GM03348 (cell line): ENCODE measurements at places on chromosomes 3 and 15.

DNA sequence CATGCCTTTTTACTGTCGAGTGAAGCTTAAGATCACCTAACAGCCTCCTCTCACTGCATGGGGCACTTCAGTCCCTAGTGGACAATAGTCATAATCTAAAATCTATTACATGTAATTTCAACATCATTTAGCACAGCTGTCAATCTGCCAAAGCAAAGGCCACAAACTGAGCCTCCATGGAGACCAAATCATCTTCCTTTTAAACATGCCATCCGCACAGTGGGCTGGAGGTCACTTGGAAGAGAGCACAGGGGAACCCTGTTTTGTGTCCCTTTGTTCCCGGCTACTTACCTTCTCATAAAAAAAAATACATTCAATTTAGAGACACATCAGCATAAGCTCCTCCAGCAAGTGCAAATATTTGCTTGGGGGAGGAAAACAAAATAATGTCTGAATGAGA lies 167.3 kb downstream of the SQOR start:
- no peak for DNase-seq

GRCh38 chr3:136840252-136840651 lies 21.3 kb downstream of the SLC35G2 start:
- no peak for DNase-seq

DNA sequence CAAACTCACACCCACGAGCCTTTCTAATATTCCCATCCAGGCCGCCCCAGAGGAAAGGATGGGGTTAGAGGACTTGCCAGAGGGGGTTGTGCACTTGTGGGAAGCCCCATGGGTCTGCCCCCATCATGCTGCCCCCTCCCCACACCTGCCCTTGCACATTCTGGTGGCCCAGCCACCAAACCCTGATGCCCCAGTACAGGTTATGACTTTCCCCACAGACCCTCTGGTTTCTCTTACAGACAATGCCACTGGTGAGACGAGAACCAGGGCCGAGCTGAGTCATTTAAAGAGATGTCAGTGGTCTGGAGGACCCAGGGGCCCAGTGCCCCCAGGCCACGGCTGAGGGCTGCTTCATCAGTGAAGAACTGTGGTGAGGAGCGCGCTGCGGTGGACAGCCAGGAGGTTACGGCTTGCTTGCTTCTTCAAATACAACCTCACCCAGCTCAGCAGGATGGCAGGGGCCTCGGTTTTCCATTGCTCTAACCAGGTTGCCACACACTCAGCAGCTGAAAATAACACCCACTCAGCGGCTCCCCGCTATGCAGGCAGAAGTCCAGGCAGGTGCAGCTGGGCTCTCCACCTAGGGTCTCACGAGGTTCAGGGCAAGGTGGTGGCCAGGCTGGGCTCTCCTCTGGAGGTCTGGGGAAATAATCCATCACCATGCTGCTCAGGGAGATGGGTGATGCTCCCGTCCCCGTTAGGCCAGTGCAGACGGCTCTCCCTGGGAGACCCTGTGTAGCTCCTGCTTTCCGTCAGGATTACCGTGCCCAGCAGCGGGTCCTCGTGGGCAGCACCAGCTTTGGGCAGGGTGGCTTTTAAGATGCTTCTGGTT lies 13.8 kb upstream of the SNRPA1 start:
- DNase-seq: no peak

DNA sequence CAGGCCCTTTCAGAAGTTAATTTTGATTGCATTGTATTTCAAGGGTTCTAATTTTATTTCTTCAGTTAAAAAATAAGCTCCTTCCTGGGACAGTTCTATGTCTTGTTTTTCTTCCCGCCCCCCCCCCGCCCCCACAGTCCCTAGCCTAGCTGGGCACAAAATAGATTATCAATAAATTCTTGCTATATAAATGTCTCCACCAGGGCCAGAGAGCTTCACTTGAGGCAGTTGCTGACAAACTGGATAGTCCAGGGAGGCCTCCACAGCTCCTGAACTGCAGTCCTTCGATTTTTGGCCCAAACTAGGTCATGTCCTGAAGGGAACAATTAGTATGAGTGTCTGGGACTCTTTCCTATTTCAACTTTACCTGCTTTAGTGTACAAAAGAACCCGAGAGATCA lies 9.9 kb upstream of the CSPG5 start:
- DNase-seq: no peak

- DNase-seq: no peak
Observed at GRCh38 chr15:31402003-31402402, 75.4 kb downstream of the KLF13 start.
